ENCODE measurements at places on chromosomes 12 and 14.

GRCh38 chr14:53865711-53866110, 90.9 kb downstream of the BMP4 start:
- no peak for DNase-seq

DNA sequence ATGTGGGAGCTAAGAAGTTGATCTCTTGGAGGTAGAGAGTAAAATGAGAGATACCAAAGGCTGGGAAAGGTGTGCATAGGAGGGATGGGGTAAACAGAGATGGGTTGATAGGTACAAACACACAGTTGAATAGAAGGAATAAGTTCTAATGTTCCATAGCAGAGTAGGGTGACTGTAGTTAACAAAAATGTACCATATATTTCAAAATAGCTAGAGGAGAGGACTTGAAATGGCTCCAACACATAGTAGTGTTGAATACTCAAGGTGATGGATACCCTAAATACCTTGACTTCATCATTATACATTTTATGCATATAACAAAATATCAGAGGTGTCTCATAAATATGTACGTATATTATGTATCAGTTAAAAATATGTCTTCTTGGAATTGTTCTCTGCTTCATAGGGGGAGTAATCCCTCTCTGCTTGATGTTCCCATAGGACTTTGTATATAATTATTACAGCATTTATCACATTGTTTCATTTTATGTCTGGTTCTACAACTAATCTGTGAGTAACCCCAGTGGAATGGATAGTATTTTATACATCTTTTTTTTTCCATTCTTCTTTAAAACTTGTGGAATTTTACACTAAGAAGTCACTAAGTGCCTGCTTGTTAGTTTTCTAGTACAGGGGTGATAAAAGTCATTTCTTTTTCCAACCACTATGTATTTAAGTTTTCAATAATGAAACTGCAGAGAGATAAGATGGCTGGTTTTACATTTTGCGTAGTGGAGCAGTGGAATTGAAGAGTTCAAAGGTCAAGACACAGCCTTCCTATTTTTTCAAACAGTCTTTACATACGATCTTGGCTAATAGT, 1940.0 kb upstream of the SEL1L start:
- DNase-seq, result no peak

DNA sequence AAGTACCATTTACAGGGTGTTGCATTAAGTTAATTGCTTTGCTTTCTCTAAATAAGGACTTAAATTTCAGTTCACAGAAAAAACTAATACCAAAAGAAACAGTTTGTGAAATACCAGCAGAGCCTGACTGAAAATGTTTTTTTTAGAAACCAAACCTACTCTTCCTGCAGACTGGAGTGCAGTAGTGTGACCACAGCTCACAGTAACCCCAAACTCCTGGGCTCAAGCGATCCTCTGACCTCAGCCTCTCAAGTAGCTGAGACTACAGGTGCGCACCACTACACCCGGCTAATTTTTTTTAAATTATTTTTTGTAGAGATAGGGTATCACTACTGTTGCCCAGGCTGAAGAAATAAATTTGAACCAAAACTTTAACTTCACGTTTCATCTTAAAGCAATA, 103.5 kb upstream of the PLEKHA5 start:
- no peak for DNase-seq

DNA sequence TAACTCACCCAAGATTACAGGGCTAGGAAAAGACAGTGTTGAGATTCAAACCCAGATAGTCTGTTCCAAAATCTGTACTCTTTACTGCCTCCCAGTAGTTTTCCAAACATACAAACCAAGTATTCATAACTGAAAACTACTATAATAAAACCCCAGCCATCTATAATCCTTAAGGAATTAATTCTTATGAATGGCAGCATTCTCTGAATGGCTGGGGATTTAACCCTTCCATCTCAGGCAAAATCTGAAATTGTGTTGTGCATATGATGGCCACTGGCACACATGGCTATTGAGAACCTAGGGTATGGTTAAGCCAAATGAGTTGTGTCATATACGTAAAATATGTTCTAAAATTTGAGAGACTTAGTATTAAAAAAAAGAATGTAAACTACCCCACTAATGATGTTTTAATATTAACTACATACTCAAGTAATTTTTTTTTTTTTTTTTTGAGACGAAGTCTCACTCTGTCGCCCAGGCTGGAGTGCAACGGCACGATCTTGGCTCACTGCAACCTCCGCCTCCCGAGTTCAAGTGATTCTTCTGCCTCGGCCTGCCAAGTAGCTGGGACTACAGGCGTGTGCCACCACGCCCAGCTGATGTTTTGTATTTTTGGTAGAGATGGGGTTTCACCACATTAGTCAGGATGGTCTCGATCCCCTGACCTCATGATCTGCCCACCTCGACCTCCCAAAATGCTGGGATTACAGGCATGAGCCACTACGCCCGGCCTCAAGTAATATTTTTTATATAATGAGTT, 16.7 kb downstream of the PPP1R13B start:
- no peak for DNase-seq

GRCh38 chr14:75986439-75986765, 839 bp downstream of the IFT43 start:
- DNase-seq, result no peak

DNA sequence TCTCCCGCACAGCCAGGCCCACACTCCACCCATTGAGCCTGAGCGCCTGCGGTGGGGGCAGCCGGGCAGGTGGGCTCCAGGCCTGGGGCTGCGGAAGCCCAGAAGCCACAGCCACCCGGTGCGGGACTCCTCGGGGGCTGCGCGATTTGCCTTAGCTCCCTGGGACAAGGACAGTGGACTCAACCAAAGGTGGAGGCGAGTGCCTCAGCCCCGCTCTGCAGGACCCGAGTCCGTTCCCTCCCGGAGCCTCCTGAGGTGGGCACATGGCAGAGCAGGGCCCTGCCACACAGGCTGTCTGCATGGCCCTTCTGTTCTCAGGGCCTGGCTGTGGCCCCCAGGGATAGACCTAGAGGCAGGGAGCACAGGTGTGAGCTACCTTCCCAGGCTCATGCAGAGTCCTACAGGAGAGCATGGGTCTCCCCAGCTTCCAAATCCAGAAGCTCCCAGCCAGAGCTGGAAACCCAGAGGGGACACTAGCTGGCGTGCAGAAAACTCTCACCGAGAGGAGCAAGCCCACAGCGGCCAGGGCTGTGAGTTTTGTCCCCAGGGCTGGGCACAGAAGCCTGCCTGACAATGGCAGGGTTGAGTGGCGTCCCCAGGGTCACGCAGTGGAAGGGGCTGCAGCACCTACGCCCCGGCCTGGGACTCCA, 22.2 kb upstream of the LRTM2 start:
- DNase-seq, result no peak

DNA sequence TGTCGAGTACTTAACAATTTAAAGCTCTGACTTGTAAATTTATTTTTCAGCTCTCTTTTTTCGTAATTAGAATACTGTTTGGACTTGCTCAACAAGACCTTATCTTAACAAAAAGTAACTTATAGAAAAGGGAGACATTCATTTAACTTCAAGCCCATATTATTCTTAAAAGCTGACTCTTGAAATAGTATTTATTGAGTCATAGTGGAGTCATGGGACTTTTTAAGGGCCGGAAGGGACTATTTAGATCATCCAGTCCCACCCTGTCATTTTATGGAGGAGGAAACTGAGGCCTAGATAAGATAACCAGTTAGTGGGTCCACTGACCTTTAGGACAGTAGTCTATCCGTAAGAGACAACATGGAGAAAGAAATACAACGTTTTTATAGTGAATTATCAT, 1.5 kb downstream of the RAP1B start:
- DNase-seq, result peak; percentile 31

- DNase-seq, result no peak
Observed at GRCh38 chr14:84254290-84254689, 1275.7 kb upstream of the FLRT2 start.

DNA sequence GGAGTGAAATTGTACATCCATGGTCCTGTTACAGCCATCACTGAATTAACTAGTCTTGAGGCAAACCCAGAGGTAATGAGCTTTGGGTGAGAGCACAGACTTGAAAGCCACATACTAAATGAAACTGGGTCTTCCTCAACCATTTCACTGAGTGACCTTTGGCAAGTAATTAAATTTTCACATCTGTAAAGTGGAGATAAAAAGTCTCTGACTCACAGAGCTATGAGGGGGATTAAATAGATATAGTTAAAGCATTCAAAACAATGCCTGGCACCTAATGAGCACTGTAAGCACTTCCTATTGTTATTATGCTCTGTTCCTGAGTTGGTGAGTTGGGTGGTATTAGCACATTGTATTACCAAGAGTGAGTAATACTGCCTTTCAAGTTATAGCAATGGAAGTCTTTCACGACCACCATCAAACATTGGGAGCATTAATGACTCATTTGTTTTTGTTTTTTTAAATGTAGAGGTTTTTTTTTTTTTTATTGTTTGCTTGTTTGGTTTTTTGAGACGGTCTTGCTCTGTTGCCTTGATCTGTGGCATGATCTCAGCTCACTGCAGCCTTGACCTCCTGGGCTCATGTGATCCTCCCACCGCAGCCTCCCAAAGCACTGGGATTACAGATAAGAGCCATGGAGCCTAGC, 12.5 kb upstream of the STRN3 start:
- no peak for DNase-seq

DNA sequence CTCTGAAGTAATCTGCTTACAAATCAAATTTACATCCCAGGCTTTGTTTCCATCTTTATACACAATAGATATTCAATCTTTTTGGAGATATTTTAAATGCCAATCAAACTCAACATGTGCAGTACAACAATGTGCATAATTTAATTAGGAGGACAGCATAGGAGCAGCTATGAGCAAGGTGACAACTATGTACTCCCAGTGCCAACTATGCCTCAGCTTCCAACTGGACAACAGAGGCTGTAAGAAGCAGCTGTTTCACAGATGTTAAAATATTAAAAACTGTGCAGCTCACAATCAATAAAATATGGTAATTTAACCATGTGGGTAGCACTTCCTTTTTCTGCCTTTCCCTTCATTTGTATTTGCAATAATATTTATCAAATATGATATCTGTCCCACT, 99.9 kb downstream of the ST8SIA1 start:
- DNase-seq, result no peak

DNA sequence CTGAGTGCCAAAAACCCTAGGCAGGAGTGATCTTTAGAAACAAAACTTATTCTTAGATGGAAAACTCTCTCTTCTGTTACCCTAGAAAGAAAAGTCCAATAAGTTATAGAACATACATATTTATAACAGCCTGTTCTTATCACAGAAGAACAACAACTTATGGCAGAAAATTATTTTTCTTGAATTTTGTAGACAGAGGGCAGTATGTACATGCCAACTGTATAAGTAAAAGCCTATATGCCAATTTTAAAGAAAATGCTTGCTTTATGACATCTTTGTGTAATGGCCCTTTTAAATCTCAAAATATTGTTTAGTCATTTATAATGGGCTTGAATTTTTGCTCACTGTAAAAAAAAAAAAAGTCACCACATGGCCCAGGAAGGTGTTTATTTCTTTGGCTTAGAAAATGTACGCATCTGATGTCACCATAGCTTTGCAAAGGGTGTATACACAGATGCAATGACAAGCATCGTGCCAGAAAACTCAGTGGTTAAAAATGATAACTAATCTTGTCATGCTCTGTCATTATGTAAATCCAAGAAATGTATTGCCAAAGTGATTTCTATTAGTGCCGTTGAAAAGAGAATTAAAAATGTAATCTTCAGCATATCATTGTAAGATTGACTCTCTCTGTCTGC, 38.3 kb upstream of the GRIP1 start:
- no peak for DNase-seq

Measured in ACHN (cell line).